ENCODE measurements at places on chromosomes 12 and 14.

DNA sequence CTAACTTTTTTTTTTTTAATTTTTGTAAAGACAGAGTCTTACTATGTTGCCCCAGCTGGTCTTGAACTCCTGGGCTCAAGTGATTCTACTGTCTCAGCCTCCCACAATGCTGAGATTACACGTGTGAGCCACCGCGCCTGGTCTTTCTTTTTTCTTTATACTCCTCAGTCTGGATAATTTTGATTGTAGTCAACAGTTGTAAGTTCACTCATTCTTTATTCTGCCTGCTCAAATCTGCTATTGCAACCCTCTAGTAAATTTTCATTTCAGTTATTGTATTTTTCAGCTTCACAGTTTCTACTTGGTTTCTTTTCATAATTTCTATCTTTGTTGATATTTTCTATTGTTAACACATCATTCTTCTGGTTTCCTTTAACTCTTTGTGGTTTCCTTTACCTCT lies 5.8 kb upstream of the MIS18BP1 start:
- DNase-seq, result no peak

GRCh38 chr14:65618996-65619395 lies 206.5 kb downstream of the FUT8 start:
- no peak for DNase-seq

DNA sequence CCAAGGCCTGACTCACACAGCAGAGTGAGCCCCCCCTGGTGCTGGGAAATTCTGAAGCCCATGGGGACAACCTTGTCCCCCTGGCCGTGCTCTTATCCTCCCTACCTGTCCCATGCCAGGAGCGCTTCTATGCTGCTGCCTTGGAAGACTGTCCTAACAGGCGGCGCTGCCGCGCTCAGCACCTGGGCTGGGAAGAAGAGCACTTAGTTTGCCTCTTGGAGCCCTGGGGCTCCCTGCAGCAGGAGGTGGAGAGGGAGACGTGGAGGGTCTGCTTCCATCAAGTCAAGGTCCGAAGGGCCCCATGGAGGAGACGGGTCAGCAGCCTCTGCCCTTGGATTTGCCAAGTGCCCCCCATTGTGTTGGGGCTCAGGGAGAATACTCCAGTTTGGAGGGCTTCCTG lies 300.5 kb downstream of the CACNA1C start:
- no peak for DNase-seq

DNA sequence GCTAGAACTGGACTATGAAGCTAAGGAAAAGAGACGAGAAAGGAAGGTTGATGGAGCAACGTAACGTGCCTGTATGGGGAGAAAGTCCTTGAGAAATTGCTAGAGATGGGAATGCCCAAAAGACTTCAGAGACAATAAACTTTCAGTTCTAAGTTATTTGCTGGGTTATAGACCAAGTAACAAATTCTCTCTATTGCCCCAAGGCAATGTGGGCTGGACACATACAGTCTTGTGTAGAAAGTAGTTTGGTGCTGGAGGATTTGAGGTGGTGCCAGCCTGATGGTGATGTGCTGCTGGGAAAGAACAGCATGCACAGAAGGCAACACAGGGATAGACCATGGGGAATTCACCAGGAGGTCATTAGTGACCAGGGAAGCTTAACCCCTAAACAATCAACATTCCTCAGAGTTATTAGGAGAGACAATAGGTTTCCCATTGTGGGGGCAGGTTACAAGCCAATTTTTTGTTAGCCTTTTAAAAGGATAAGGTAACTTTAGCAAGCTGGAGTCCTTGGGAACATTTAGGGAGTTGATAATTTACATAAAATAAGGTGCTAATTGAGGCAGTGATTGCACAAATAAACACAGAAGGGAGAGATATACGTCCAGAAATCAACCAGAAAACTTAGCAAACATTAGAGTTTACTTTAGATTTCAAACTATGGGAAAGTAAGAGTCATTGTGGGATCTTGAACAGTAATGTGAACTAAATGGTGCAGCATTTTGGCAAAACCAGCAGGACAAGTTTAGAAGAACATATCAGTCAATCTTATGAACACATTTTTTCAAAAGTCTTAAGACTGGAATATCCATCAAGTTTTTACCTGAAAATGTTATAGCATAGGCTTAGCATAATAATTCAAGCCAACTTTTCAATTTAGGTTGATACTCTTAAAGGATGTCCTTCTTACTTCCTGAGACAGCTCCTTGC lies 61.4 kb downstream of the LMNTD1 start:
- DNase-seq, result no peak

DNA sequence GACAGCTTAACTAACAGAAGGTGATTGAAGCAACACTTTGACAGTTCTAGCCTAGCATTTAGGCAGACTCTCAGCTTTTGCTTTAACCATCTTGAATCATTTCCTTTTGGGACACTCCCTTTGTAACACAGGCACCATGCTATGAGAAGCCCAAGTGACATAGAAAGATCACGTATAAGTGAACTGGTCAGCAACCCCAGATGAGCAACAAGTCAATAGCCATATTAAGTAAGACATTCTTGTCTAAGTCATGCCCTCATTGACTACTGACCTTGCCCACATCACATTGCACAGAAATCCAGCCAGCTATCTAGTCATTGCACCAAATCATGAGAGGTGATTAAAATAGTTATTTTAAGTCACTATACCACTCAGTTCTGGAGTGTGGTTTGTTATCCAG lies 476.8 kb downstream of the TRHDE start:
- no peak for DNase-seq

- DNase-seq, result no peak
These were observed 153.8 kb upstream of the LHX5 start for GRCh38 chr12:113625499-113625898.

DNA sequence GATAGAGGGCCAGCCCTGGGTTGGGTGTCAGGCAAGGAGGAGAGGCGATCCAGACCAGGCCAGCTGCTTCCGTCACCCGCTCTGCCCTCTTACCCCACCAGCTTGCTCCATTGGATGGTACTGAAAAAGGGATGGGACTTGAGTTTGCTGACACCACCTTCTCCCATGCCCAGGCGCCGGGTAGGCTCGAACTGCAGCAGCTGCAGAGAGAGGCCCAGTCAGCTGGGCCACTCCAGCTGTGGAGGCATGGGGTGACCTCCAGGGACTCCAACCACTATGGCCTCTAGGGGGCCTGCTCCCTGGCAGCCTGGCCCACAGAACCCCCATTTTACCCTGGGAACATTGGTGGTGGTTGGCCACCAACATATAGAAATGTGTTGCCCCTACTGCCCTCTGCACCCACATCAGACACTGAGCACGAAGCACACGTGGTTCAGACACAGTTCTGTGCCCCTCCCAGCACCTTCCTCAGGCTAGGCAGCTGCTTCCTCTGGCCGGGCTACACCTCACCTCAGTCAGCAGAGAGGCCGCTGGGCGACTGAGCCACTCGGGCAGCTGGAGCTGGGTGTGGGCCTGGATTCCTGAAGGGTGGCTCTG lies 16.0 kb downstream of the RPS6KL1 start:
- no peak for DNase-seq

GRCh38 chr14:89270439-89271227 lies 146.4 kb downstream of the FOXN3 start:
- DNase-seq, result no peak

- no peak for DNase-seq
These were observed 118.3 kb downstream of the SLC25A47 start for GRCh38 chr14:100441271-100441947.

GRCh38 chr12:27431185-27431584 lies 15.4 kb upstream of the SMCO2 start:
- no peak for DNase-seq

GRCh38 chr12:129594098-129594497 lies 309.7 kb downstream of the TMEM132D start:
- DNase-seq, result no peak

GRCh38 chr14:33636716-33637115 lies 314.2 kb downstream of the EGLN3 start:
- DNase-seq, result no peak

DNA sequence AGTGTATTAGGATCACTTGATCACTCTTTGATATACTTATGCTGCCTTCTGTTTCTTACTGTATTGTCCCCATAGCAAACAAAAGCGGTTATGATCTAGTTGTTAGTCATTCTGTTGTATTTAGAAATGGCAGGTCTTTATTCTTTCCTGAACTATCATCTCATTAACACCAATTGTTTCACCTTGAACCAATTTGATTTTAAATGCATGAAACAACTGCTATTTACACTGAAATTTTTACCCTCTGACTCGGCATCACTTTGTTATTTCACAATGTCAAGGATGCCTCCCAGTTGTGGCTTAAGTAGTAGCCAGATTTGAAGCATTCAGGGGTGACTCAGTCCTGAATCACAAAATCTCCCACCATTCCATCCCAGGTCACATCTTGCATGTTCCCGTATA lies 303.5 kb downstream of the EGLN3 start:
- DNase-seq, result no peak

- no peak for DNase-seq
These were observed 250.4 kb downstream of the C12orf75 start for GRCh38 chr12:105580821-105581352.

GRCh38 chr14:68939893-68940613 lies 39.0 kb downstream of the ACTN1 start:
- no peak for DNase-seq

- no peak for DNase-seq
These were observed 17.1 kb upstream of the ATXN2 start for GRCh38 chr12:111616177-111616623.

- no peak for DNase-seq
These were observed 174.4 kb downstream of the SYT10 start for GRCh38 chr12:33265033-33265731.

Data from activated CD4-positive, alpha-beta T cell treated with anti-CD3 and anti-CD28 coated beads for 24 hours (primary cell).